ENCODE measurements at places on chromosomes 4 and X.

DNA sequence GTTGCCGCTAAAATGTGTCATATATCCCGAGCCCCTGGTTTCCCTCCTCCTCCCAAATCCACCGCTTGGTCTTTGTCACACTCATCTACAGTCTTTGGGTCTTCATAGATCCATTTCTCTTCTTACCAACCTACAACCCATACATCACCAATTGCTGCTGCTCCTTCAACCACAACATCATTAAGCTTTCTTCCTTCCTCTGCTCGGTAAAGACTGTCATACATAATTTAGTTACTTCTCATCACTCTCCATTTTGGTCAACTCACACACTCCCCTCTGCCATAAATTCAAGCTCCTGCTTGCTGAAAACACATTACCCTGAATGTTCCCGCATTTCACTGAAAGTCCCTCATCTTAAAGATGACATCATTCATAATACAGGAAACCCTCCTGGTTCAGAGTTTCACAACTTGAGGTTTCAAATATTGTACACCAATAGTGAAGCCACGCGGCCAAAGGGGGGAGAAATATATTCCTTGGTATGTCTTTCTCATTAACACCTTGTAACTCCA, 1.7 kb upstream of the DCTD start:
- no peak for DNase-seq

DNA sequence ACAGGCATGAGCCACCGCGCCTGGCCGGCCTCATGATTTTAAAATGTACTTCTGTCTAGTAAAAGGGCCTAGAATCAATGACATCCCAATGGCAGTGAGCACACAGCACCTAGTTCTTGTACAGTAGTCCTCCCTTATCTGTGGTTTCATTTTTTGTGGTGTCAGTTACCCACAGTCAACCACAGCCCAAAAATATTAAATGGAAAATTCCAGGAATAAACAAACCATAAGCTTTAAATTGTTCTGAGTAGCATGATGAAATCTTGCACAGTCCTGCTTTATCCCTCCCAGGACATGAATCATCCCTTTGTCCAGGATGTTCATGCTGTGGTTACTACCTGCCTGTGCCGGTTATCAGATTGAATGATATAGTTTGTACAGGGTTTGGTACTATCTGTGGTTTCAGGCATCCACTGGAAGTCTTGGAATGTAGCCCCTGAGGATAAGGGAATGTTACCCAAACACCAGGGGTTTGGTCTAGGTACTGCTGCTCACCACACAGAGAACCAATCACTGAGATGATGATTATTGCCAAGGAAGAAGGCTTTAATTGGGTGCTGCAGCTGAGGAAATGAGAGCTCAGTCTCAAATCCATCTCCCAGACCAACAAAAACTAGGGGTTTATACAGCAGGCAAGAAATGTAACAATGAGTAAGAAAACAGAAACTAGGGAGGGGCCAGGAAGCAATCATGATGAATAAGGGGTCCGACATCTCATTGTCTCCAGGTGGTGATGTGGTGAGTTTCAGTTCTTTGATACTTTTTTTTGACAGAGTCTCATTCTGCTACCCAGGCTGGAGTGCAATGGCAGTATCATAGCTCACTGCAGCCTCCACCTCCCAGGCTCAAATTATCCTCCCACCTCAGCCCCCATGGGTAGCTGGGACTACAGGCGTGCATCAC, 16.2 kb upstream of the FHL1 start:
- no peak for DNase-seq

GRCh38 chr4:1045595-1046201, 34.3 kb downstream of the FGFRL1 start:
- no peak for DNase-seq

DNA sequence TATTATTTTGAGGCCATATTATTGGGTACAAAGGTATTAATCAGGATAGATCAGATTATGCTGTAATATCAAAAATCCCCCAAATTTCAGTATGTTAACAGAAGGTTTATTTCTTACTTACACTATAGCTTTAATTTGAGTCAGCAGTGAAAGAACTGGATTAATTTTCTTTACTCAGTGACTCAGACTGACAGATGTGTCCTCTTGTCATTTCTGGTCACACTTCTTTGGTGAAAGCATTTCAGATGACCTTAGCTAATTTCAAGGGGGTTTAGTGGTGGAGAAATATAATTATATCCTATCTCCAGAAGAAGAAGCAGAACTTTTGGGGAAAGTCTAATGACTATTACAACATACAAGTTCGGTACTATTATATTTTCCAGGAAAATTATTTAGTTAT, 12.4 kb downstream of the DDIT4L start:
- no peak for DNase-seq

- no peak for DNase-seq
Measured at GRCh38 chr4:163758032-163758431, 263.5 kb downstream of the TMA16 start.

DNA sequence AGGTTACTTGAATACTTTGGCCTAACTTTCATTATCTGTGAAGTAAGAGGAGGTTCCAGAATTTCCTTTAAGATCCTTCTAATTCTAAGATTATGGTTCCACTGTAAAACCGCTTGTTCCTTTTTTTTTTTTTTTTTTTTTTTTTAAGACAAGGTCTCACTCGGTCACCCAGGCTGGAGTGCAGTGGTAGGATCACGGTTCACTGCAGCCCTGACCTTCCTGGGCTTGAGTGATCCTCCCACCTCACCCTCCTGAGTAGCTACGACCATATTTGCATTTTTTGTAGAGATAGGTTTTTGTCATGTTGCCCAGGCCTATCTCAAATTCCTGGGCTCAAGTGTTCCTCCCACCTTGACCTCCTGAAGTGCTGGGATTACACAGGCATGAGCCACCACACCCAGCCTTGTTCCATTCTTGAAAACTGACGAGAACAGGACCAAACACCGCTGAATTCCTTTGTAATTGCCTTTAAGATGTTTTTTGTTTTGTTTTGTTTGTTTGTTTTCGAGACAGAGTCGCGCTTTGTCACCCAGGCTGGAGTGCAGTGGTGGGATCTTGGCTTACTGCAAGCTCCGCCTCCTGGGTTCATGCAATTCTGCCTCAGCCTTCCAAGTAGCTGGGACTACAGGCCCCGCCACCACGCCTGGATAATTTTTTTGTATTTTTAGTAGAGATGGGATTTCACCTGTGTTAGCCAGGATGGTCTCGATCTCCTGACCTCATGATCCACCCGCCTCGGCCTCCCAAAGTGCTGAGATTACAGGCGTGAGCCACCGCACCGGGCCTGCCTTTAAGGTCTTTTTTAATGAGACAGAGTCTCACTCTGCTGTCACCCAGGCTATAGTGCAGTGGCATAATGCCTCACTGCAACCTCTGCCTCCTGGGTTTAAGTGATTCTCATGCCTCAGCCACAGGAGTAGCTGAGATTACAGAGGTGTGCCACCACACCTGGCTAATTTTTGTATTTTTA, 6.8 kb downstream of the PDS5A start:
- peak; percentile 47 for DNase-seq

- no peak for DNase-seq
Measured at GRCh38 chrX:80792205-80792604, 17.5 kb downstream of the BRWD3 start.

DNA sequence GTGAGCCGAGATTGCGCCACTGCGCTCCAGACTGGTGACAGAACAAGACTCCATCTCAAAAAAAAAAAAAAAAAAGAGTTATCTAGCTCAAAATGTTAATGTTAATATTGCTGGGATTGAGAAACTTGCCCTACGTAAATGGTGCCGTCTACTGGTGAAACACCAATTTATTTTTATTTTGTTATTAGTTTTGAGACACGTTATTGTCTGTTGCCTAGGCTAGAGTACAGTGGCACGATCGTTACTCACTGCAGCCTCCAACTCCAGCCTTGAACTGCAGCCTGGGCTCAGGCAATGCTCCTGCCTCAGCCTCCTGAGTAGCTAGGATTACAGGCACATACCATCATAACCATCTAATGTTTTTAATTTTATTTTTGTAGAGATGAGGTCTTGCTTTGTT, 262.8 kb downstream of the BMPR1B start:
- no peak for DNase-seq

- DNase-seq: no peak
Measured at GRCh38 chrX:117752745-117753144, 363.9 kb downstream of the KLHL13 start.

GRCh38 chrX:119479845-119480244, 11.6 kb downstream of the SLC25A5 start:
- DNase-seq: no peak

- DNase-seq: no peak
Measured at GRCh38 chrX:132489578-132490419, 961 bp upstream of the MBNL3 start.

DNA sequence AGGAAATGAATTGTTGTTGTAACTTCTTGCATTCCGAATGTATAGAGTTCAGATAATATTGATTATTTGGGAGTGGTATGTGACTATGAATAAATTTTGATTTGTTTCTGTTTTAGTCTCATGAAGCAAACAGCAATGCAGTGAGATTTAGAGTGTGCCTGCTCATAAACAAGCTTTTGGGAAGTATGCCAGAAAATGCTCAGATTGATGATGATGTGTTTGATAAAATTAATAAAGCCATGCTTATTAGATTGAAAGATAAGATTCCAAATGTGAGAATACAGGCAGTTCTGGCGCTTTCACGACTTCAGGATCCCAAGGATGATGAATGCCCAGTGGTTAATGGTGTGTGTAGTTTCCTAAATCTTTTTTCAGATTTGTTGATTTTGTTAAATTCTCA, 2.0 kb downstream of the NCAPG start:
- DNase-seq: no peak

- no peak for DNase-seq
Measured at GRCh38 chr4:40750461-40751258, 905 bp downstream of the NSUN7 start.

GRCh38 chr4:189912170-189912569, 28.5 kb upstream of the FRG1 start:
- DNase-seq: no peak

DNA sequence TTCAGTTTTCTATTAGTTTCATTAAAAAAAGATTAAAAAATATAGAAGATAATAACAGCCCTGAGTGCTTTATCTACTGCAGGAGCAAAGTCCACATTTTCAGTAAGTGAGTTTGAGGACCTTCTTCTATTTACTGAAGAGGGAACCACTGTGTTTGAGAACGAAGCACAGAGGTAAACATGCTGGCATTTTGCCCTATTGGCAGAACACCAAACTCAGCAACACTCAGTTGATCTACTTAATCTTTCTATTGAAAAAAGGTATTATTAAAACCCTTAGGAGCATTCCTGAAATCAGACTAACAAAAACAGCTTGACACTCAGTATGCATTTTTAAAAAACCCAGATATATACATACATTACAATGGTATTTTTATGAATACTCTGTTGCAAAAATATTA, 1496.7 kb downstream of the TECRL start:
- DNase-seq: no peak

DNA sequence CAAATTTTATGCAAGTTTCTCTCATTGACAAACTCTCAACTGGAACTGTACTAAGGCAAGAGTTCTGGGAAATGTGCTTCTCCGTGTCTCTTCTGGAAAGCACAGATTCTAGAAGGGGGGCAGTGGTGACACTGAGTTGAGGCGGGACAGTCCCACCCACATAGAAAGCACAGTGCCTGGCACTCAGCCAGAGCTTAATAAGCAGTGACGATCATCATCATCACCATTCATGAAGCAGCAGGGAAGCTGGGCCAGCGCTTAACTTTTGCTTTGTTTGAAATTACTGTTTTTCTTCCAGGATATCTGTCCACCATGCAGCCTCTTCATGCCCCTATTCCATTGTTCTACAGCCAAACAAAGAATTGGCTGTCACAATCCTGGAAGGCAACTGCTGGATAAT, 60.3 kb downstream of the BEND2 start:
- DNase-seq: no peak

GRCh38 chr4:84573385-84574068, 9.4 kb upstream of the CDS1 start:
- no peak for DNase-seq

DNA sequence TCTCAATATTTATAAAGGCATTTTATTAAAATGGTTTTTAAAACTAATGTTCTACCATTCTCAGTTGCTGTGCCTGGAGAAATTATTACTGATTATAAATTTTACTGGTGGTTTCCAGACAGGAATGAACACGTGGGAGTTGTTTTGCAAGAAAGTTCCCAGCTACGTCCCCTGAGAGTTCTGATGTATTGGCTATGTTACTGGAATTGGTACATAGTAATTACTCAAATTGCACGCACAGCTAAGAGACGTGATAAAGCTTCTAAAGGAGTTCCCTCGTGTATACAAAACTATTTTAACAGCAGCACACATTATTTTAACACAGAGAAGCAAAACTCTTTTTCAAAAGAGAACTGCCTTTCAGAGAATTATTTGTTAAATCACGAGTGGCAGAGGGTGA, 292.2 kb downstream of the NLGN4X start:
- no peak for DNase-seq

- DNase-seq: no peak
Measured at GRCh38 chrX:24475480-24475879, 10.4 kb downstream of the PDK3 start.

- no peak for DNase-seq
Measured at GRCh38 chr4:53863736-53864365, 200.6 kb downstream of the CHIC2 start.

DNA sequence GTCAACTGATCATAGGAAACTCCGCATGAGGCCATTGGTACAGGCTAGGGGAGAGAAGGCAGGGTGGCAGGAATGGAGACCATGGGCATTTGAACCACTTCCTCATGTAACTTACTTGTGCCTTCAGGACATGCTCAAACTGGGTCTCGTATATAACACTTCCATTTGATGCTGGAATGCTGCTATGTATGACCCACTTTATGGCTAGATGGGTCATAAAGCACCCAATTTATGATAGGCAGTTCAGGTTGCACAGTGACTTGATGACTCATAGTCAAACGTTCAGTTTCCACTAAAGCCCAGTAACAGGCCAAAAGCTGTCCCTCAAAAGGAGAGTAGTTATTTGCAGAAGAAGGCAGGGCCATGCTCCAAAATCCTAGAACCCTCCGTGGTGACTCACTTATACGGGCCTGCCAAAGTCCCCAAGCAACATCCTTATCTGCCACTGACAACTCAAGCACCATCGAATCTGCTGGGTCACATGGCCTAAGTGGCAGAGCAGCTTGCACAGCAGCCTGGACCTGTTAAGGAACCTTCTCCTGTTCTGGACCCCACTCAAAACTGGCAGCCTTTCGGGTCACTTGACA, 236.4 kb downstream of the ZC4H2 start:
- no peak for DNase-seq

GRCh38 chrX:149845385-149845784, 35.6 kb upstream of the MAGEA8 start:
- no peak for DNase-seq

DNA sequence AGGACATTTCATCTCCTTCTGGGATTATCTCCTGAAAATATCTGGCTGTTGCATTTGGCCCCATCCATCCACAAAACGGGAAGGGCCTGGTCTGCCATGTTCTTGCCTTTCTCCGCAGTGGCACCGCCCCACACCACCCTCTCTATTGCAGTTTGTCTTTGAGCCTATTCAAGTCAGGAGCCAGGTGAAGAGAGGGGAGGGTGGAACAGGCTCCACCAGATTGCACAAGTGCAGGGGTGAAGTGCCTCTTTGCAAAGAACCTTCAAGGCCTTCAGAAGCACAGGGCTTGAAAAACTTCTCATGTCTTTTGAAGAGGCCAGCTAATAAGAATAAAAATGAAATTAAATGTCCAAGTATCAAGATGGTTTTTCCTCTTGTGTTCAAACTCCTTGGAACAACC, 28.7 kb downstream of the RS1 start:
- DNase-seq: no peak

Data from mesenteric fat pad (tissue), 1 donor.